ENCODE measurements at places on chromosomes 11 and 22. TPM values are rescaled to one million over a fixed set of nuclear protein-coding genes. Genes with fewer than 3 reads are reported as not detected.

GRCh38 chr22:17366830-17367229 lies 2.4 kb upstream of the CECR2 start:
- H3K36me3 ChIP-seq, result no peaks in the 10 kb centered on the region
- H3K4me1 ChIP-seq, result peaks cover 4% of the 10 kb centered on the region
- no peak overlapping the region for H3K4me3 ChIP-seq
- H3K27me3 ChIP-seq, result peaks cover 81% of the 10 kb centered on the region
- H3K27ac ChIP-seq, result no peak overlapping the region

DNA sequence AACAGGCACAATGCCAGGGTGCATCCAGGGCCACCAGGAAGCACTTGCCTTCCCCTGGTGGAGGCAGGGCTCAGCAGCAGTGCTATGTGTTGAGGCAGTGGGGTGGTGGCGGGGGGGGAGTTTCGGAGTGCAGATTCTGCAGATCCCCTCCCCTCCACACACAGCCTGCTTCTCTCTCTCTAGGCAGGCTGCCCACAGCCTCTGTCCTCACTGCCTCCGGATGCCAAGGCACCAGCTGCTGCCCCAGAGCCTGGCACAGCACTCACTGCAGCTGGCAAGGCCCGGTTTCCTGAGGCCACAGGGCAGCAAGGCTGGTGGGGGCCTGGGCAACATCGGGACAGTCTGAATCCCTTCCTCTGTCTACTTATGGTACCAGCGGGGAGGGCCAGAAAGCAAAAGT lies 35.8 kb downstream of the NRXN2 start:
- peaks cover 10% of the 10 kb centered on the region for H3K4me1 ChIP-seq
- no peak overlapping the region for H3K4me3 ChIP-seq
- H3K27me3 ChIP-seq, result peaks cover 2% of the 10 kb centered on the region
- no peak for DNase-seq
- no peaks in the 10 kb centered on the region for H3K36me3 ChIP-seq

- no peak overlapping the region for H3K4me3 ChIP-seq
- DNase-seq, result no peak
- H3K36me3 ChIP-seq, result no peaks in the 10 kb centered on the region
- no peaks in the 10 kb centered on the region for H3K4me1 ChIP-seq
- no peak overlapping the region for H3K27ac ChIP-seq
- peaks cover 8% of the 10 kb centered on the region for H3K27me3 ChIP-seq
These were observed 230.2 kb upstream of the B3GAT1 start for GRCh38 chr11:134642206-134642605.

Gene MS4A1
- 49.4 TPM for total RNA-seq

DNA sequence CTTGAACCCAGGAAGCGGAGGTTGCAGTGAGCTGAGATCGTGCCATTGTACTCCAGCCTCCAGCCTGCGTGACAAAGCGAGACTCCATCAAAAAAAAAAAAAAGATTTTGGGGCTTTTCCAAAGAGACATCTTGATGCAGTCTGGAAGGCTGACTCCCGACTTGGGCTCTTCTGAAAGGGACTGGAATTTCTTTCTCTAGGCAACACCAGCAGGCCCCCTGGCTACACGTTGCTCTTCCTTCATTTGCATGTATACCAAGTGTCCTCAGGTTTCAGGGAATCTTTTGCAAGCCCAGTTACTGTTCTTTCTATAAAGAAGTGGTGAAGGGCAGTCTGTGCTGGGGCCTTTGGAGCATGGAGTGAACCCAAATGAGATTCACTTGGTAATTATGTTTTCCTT lies 211.0 kb downstream of the GRIK4 start:
- H3K4me1 ChIP-seq, result no peaks in the 10 kb centered on the region
- H3K36me3 ChIP-seq, result no peaks in the 10 kb centered on the region
- DNase-seq, result no peak

- DNase-seq, result no peak
- H3K27ac ChIP-seq, result no peak overlapping the region
- no peak overlapping the region for H3K4me3 ChIP-seq
- H3K27me3 ChIP-seq, result no peaks in the 10 kb centered on the region
- H3K4me1 ChIP-seq, result peaks cover 9% of the 10 kb centered on the region
- no peaks in the 10 kb centered on the region for H3K36me3 ChIP-seq
These were observed 38.6 kb downstream of the SCGB1A1 start for GRCh38 chr11:62457478-62457877.

Gene CLP1
- not detected for total RNA-seq

Gene GPHA2
- total RNA-seq, result not detected

DNA sequence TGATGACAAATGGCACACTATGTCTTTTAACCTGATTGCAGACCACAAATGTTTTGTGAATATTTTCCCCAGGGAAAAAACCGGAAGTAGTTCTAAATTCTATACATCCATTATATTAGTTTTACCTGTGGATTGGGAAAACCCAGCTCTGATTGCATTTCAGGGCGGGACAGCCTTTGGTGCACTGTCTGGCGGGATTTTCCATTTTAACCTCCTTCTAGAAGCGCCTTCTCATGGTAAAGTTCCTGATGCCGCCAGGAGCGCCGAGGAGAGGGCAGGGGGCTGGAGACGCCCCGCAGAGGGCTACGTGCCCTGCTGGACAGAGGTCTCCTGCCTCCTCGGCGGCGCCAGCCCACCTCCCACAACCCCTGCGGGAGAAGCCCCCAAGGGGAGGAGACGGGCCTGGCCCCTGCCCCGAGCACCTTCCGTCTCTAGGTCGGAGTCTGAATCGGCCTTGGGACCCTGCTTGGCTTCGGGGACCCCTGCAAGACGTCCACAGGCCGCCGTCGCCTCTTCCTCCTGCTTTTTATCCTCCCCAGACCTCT lies 1.2 kb upstream of the P2RX6 start:
- no peaks in the 10 kb centered on the region for H3K36me3 ChIP-seq
- DNase-seq, result no peak
- peak overlapping the region; percentile 38 for H3K4me3 ChIP-seq
- H3K27ac ChIP-seq, result peak overlapping the region; percentile 81

Gene NELL1
- total RNA-seq, result 0.27 TPM

GRCh38 chr22:28246397-28246796 lies 327.3 kb upstream of the PITPNB start:
- DNase-seq, result no peak
- H3K4me1 ChIP-seq, result no peaks in the 10 kb centered on the region
- no peaks in the 10 kb centered on the region for H3K27me3 ChIP-seq
- H3K27ac ChIP-seq, result no peak overlapping the region
- H3K4me3 ChIP-seq, result no peak overlapping the region
- H3K36me3 ChIP-seq, result no peaks in the 10 kb centered on the region

DNA sequence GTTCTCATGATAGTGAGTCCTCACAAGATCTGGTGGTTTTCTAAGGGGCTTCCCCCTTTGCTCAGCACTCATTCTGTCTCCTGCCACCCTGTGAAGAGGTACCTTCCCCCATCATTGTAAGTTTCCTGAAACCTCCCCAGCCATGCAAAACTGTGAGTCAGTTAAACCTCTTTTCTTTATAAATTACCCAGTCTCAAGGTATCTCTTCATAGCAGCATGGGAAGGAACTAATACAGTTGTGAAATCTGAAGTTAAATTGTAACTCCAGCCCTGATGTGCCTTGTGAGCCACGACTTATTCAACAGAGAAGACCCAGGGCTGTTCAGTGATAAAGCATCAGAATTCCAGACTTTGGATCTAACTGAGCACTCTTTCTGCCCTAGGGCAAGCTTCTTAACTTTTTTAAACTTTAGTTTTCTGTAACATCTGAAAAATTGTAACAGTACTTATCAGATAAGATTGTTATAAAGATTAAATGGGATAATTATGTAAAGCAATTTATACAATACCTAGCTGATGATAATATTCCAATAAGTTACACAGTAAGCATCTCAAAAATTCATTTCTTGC lies 220.0 kb downstream of the TRPC6 start:
- H3K4me1 ChIP-seq, result no peaks in the 10 kb centered on the region
- H3K36me3 ChIP-seq, result no peaks in the 10 kb centered on the region
- no peaks in the 10 kb centered on the region for H3K27me3 ChIP-seq
- no peak overlapping the region for H3K27ac ChIP-seq
- no peak overlapping the region for H3K4me3 ChIP-seq

Gene TPBGL
- total RNA-seq, result 0.40 TPM

Gene ACAD8
- 59.1 TPM for total RNA-seq

DNA sequence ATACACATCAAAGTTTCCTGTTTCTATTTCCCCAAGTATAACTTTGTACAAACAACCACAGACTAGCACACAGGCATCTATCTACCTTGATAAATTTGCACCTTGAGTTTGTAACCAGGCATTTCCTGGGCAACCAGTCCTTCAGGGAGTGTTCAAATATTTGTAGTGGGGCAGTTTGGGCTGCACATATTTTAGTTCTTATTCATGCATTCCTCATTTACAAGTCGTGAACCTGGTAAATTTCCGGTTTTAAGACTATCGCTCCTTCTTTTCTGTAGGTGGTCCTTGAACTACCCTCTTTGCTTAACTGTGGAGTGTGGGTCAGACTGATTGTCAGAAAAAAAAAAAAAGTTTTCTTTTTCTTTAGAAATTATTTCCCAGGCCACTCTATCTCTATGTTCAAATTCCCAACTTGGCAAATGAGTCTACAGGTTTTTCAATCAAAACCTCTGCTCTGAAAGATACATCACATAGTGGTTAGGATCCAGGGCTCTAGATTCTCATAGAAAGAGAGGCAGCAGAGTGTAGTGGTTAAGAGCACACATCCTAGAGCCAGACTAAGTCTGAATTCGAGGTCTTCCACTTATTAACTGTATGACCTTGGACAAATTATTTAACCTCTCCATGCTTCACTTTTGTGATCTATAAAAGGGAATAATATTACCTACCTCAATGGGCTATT lies 201.5 kb downstream of the SOX6 start:
- DNase-seq, result no peak
- H3K27ac ChIP-seq, result no peak overlapping the region
- H3K36me3 ChIP-seq, result no peaks in the 10 kb centered on the region
- H3K4me1 ChIP-seq, result no peaks in the 10 kb centered on the region
- no peak overlapping the region for H3K4me3 ChIP-seq

Gene TRIM6
- total RNA-seq, result 0.79 TPM

DNA sequence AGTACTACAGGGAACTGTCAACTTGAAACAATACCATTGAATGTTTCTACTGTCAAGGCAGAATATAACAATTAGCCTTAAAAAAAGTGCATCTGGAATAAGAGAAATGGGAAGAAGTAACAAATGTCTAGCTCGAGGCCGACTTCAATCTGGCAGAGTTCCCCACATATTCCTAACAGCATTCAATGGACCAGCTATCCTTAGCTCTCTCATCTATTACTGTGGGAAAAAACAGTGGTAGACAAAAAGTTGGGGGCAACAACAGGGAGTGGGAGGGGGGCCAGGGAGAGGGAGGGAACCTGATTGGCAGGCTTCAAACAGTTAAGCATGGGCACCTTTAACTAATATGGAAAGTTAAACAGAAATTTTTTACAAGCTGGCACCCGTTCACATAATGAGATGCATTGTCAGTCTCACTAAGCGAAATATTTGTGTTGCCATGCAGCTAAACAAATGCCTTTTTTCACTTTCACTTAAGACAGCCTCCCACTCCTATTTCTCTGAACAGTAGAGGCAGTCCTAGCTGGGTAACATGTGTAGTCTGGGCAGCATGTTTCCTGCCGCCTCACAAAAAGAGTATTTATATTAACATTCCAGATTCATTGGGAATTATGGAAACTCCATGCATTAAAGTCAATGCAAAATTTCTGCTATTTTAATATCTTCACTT lies 62.2 kb upstream of the SOX6 start:
- DNase-seq, result no peak
- no peaks in the 10 kb centered on the region for H3K27me3 ChIP-seq
- no peaks in the 10 kb centered on the region for H3K4me1 ChIP-seq
- H3K27ac ChIP-seq, result no peak overlapping the region
- no peaks in the 10 kb centered on the region for H3K36me3 ChIP-seq
- no peak overlapping the region for H3K4me3 ChIP-seq

DNA sequence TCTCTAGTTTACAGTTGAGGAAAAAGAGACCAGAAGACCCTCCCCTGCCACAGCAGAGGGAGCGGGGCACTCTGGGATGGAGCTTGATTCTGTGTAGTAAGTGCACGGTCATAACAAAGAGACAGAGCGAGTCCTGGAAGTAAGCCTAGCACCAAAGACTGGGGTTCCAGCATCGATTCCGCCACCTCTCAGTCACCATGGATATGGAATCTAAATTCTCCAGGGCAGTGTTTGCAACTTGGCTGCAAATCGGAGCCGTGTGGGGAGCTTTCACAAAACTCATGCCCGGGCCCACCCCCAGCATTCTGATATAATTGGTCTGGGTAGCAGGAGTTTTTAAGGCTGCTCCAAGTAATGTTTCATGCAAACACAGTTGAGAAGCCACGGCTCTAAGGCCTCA lies 129.5 kb upstream of the OPCML start:
- DNase-seq, result no peak
- no peaks in the 10 kb centered on the region for H3K36me3 ChIP-seq
- no peak overlapping the region for H3K27ac ChIP-seq
- H3K27me3 ChIP-seq, result no peaks in the 10 kb centered on the region

Gene NRIP3
- 0.82 TPM for total RNA-seq

- peak; percentile 62 for DNase-seq
- no peaks in the 10 kb centered on the region for H3K36me3 ChIP-seq
- H3K4me3 ChIP-seq, result no peak overlapping the region
- no peaks in the 10 kb centered on the region for H3K27me3 ChIP-seq
These were observed 49.3 kb downstream of the AHNAK start for GRCh38 chr11:62497132-62497801.

Gene BATF2
- total RNA-seq, result 13.9 TPM

GRCh38 chr11:62958547-62959421 lies 26.0 kb downstream of the SLC22A6 start:
- peak overlapping the region; percentile 16 for H3K27ac ChIP-seq
- H3K4me1 ChIP-seq, result peaks cover 16% of the 10 kb centered on the region
- H3K4me3 ChIP-seq, result no peak overlapping the region
- no peaks in the 10 kb centered on the region for H3K27me3 ChIP-seq

Gene SLC37A4
- 88.3 TPM for total RNA-seq

DNA sequence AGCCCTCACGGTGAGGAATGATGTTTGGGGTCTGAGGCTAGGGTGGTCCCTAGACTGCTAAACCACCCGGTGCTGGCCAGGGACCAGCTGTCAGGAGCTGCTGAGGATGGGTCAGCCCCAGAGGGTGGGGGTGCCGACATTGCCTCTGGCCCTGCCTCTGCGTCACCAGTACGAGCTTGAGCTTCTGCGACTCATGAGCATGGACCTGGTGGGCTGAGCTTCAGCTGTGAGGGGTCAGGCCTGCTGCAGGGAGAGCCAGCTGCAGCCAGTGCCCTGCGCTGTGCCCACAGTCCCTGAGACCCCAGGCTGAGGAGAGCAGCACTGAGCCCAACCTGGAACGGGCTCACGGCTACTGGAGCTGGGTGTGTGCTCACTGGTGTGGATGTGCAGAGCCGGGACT lies 7.0 kb downstream of the DERL3 start:
- no peak for DNase-seq
- H3K27me3 ChIP-seq, result no peaks in the 10 kb centered on the region
- no peak overlapping the region for H3K4me3 ChIP-seq
- H3K36me3 ChIP-seq, result no peaks in the 10 kb centered on the region
- no peak overlapping the region for H3K27ac ChIP-seq
